ENCODE measurements at places on chromosomes 2 and 18.

DNA sequence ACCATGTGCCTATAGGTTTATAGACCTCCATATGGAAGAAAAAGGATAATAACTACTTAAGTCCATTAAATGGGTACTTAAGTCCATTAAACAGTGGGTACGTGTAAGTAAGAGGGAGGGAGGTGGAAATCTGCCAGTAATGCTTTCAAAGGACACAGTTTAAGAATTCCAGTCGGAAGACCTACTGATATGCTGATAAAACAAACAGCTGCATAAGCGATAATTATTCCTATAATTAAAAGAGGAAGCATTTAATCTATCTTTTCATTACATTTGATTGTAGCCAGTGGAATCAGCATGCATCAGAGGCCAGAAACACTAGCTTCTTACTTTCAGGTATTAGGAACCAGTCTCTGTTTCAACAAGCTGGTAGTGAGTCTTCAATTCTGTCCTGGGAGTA lies 96.4 kb upstream of the DDX18 start:
- no peak for DNase-seq

- no peak for DNase-seq
Measured at GRCh38 chr18:11885278-11885947, 22.7 kb downstream of the MPPE1 start.

- DNase-seq = no peak
Measured at GRCh38 chr18:79353267-79353666, 42.5 kb upstream of the NFATC1 start.

GRCh38 chr2:24539258-24539657 lies 48.2 kb downstream of the NCOA1 start:
- DNase-seq = no peak
